ENCODE measurements at places on chromosomes 2 and 18.

GRCh38 chr2:30666266-30666874, 140.9 kb downstream of the CAPN13 start:
- no peak for DNase-seq

DNA sequence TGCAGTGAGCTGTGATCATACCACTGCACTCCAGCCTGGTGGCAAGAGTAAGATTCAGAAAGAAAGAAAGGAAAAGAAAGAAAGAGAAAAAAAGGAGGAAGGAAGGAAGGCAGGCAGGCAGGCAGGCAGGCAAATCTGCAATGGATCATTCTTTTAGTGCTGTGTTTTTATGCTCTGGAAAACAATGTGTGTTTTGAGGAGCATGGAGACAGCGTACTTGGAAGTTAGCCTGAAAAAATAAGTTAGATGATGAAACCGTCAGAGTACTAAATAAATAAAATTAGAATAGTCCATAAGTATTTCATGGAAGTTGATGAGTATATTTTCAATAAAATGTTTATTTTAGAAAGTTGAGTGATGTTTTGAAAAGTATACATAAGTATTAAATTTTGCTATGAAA, 366.4 kb upstream of the CDH20 start:
- no peak for DNase-seq

GRCh38 chr18:43846299-43846698, 569.0 kb upstream of the SYT4 start:
- DNase-seq, result no peak

GRCh38 chr2:183059561-183059960, 19.0 kb upstream of the DUSP19 start:
- DNase-seq, result no peak

GRCh38 chr2:94955702-94956101, 69.8 kb upstream of the MAL start:
- DNase-seq, result no peak

- peak; percentile 60 for DNase-seq
These were observed 101.2 kb downstream of the UBR3 start for GRCh38 chr2:169928463-169928864.

- no peak for DNase-seq
These were observed 56.2 kb downstream of the SGPP2 start for GRCh38 chr2:222480497-222480896.

DNA sequence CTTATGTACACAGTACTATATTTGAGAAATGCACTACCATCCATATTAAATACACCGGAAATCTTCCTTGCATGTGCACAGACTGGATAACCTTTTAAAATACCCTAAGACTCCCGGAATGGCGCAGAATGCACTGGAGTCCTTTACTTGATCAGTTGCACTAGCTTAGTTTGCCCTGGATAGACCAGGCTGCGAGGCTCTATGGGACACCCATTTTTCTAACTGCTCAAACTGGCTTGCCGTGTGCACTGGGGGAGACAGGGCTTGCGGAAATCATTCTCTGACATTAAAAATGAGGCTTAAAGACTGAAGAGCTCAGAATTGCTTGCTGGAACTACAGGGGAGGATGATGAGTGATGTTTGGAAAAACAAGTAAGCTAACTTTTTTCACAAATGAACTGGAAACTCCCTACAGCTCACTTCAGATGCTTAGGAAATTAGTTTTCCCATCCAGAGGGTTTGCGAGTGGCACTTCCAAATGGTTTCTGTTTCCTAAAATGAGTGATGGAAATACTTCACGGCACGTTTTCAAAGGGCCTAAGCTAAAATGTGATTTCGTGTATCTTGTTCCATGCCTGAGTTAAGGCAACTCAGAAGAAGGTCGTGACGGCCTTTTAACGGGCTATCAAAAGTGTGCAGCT, 2.7 kb downstream of the NCK2 start:
- DNase-seq, result no peak

GRCh38 chr2:17538022-17538843, 2.3 kb upstream of the VSNL1 start:
- DNase-seq, result no peak

- DNase-seq, result no peak
These were observed 127.1 kb downstream of the CERS6 start for GRCh38 chr2:168583064-168583709.

DNA sequence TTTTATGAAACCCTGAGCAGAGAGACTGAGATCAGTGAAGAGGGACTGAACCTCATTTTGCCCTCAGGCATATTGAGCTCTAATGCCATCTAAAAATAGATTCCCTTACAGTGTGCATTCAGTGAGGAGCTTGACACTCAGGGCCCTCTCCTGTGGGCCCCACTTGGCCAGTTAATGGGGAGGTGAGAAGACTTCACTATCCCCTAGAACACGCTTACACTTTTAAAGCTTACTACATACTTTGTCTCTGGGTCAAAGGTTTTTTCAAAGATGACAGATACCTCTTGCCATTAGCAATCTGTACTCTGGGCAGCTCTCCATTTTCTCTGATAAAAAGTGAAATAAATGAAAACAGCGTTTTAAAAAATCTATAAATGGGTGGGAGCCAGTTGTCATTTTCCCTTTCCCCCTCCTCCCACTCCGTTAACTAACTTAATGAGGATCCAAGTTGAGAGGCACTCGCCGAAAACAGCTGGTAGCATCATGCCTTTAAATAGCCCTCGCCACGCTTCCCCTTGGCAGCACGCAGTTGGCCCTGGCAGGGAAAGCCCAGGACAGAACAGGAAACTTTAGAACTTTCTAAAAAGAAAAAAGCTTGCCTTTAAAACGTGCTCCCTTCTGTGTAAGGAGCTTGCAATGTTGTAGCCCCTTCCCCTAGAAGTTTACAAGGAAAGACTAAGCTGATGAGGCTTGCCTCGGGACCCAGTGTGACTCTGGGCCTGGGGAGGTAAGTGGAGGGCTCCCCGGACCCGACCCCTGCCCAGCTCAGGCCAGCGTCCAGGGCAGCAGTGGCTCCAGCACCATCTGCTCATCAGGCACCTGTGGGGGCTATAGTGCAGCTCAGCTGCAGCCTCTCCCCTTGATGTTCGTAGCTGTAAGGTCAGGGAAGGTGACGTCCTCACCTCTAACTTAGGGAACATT, 58.8 kb upstream of the FOSL2 start:
- DNase-seq, result no peak

DNA sequence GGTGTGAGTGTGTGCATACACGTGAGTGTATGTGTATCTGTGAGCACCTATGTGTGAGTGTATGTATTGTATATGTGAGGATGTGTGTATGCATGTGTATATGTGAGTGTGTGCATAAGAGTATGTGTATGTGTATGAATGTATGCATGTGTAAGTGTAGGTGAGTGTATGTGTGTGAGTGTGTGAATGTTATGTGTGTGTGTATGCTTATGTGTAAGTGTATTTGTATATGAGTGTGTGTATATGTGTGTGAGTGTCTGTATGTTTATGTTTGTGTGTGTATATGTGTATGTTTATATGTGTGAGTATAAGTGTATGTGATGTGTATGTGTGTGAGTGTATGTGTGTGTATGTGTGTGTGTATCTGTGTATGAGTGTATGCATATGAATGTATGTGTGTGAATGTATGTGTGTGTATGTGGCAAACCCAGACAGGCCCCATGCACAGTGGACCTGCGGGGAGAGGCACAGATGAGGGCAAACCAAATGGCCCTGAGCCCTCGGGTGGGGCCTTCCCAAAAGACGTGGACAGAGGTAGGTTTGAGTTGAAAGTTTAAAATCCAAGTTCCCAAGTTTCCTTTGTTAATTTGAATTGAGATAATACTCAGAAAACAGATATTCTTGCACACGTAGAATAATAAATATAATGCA, 51.5 kb downstream of the EDAR start:
- DNase-seq, result no peak

Data from CD4-positive, alpha-beta T cell treated with Interleukin-10 for 1 hour (primary cell).